Kidney tubule cell (primary cell): ENCODE measurements at places on chromosomes 16 and 17.

GRCh38 chr16:86509759-86510464 is 415 bp upstream of the FOXF1 start:
- no peak for DNase-seq

GRCh38 chr17:50946223-50946890 is 80.2 kb upstream of the TOB1 start:
- DNase-seq, result no peak

- DNase-seq, result no peak
Observed at GRCh38 chr16:64659866-64660265, 462.0 kb downstream of the CDH11 start.

GRCh38 chr16:78932355-78932943 is 668.1 kb downstream of the MAF start:
- no peak for DNase-seq

- DNase-seq, result no peak
Observed at GRCh38 chr16:84166796-84167695, 19.8 kb downstream of the TAF1C start.

- no peak for DNase-seq
Observed at GRCh38 chr16:27402964-27403600, 1.1 kb downstream of the IL21R start.

DNA sequence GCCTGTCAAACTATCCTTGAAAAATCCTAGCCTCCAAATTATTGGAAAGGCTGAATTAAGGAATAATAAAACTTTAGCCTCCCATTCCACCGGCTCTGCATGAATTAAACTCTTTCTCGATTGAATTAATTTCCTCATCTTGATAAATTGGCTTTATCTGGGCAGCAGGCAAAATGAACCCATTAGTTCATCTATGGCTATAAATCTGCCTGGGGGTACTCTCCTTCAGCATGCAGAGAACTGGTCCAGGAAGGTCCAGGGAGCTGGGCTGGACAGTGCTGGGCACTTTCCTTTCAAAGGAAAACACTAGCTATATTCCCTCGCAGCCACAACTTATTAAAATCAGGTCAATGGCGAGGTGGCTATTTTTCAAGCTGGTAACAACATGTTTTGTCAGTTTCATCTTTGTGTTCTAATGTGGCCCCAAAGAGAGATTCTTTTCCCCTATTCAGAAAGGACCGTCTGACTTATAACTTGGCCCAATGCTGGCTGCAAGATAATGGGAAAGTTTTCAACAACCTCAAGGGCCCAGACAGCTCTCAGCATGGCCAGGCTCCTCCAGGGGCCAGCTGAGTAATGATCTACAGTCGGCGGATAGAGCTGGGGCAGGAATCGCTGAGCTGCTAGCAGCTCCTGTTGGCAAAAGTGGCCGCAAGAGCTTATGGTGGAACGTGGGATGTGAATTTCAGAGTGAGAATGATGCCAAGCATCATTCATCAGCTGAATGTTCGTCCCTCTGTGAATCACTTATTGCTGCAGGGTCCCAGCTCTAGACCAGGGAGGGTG is 326.9 kb downstream of the SLC39A11 start:
- no peak for DNase-seq

DNA sequence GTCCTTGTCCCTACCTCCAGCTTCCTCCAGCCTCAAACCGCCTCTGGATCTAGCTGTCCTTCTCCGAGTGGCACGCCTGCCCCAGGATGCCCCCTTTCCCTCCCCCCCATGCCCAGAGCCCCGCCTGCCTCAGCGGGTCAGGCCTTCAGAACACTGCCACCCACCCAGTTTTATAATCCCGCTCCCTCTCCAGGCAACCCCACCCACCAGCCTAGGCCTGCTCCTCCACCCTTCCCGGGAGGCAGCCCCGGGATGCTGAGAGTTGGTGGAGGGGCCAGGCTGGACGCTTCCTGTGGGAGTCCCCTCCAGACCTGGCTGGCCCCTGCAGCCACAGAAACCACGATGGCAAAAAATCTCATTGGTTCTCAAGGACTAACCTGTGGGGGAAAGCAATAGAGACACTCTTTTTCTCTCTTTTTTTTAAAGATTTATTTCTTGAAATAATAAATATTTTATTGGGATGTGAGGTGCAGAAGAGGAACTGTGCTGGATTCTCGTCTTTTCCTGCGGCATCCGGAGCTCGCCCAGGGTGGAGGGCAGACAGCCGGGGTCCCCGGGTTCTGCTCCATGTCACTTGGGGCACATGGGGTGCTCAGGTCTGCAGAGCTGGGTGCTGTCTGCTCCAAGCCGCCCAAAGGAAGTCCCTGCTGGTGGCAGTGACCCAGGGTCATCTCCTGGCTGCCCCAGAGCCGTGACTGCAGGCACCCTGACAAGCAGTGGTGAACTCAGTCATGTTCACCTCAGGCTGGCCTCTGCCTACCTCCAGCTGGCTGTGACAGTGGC is 81.9 kb downstream of the MGAT5B start:
- no peak for DNase-seq

DNA sequence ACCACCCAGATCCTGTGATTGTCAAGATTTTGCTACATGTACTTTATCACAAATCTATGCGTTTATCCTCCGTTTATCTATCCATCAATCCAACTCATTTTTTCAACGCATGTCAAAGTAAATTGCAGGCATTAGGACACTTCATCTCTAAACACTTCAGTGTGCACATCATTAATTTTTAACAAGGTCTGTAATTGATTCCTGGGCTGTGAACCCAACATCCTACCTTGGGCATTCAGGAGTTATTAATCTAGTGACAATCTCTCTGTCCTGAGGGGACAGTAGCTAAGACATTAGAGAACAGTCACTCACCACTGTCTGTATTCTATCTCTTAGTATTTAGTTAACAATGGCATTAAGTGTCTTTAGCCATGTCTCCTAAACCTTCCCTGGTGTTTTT is 264.7 kb downstream of the SOX9 start:
- DNase-seq, result peak; percentile 76

GRCh38 chr17:10648956-10649355 is 8.2 kb downstream of the MYH3 start:
- DNase-seq, result no peak

- DNase-seq, result no peak
Observed at GRCh38 chr16:71347146-71347545, 11.4 kb upstream of the CALB2 start.

GRCh38 chr16:23838485-23839142 is 2.8 kb downstream of the PRKCB start:
- DNase-seq, result no peak

DNA sequence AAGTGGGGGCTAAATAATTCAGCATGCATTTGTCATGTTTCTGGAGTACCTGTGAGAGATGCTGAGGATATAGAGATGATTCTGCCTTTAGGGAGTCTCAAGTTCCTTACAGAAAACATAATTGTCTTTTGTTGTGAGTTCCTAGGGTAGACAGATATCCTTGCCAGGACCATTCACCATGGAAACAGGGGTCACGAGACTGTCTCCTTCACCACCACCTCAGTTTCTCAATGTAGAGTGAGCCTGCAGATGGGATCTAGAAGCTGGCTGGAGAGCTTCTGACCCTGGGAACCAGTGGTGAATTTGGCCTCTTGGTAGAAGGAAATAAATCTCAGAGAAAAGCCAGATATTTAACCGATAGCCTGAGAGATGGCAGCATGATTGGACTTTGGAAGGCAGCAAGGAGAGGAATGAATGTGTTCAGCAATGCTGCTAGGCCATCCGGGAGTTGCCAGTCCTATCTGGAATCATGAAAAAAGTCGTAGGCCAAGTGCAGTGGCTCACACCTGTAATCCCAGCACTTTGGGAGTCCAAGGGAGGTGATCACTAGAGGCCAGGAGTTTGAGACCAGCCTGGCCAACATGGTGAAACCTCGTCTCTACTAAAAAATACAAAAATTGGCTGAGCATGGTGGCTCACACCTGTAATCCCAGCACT is 7.4 kb upstream of the HDAC5 start:
- no peak for DNase-seq

- peak; percentile 56 for DNase-seq
Observed at GRCh38 chr17:75404731-75405364, 630 bp downstream of the GRB2 start.

- DNase-seq, result no peak
Observed at GRCh38 chr16:20327444-20328041, at the start of gene GP2. Gene GP2, minus strand, starts transcription at chr16:20327513. Its CDS starts 1,082 bp downstream, at chr16:20326431.

DNA sequence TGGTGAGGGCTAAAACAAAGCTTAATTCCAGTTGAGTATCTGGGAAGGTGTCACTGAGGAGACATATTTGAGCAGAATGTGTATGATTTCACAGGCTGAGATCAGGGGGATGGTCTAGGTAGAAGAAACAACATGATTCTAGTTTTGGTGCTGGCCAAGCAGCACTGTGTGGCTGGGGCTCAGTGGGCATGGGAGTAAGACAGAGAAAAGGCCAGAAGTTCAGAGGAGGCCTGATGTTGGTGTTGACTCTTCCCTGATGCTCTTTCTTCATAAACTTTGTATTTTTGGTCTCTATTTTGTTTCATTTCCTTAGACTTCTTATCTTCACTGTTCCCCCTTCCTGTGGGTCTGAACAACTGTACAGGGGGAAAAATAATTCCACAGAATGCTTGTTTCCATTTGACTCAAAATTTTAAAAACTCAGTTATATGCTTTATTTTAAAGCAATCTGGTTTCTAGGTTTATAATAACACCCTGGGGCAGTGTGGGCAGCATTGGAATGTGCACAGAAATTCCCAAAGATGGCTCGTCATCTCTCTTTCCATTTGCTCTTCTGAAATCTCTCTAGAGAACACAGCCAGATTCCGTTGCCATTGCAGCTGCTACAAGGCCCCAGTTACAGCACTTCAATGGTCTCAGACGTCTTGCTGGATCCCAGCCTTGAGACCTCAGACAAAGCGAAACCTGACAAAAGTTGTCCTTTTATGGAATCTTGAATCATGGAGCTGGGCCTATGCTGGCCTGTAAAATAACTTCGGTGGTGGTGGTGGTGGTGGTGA is 68.3 kb downstream of the SNX11 start:
- no peak for DNase-seq

GRCh38 chr16:87125206-87126155 is 191.7 kb downstream of the C16orf95 start:
- DNase-seq, result no peak

- no peak for DNase-seq
Observed at GRCh38 chr17:32102172-32102571, 40.1 kb upstream of the RHOT1 start.

GRCh38 chr17:42833767-42834422 is 698 bp downstream of the PSME3 start:
- no peak for DNase-seq

DNA sequence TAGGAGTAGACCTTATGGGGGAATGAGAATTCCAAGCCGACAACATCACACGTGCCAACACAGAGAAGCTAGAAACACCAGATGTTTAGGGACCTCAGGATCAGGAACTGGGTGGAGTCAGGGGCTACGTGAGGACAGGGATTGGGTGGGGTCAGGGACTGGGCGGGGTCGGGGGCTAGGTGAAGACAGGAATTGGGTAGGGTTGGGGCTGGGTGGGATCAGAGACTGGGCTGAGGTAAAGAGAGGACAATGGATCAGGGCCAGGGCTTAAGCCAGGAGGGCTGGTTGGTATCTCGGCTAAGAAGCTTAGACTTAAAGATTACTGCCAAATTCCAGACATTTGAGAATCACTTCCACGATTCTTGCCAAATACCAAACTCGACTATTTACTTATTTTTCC is 11.6 kb downstream of the TEKT5 start:
- no peak for DNase-seq

DNA sequence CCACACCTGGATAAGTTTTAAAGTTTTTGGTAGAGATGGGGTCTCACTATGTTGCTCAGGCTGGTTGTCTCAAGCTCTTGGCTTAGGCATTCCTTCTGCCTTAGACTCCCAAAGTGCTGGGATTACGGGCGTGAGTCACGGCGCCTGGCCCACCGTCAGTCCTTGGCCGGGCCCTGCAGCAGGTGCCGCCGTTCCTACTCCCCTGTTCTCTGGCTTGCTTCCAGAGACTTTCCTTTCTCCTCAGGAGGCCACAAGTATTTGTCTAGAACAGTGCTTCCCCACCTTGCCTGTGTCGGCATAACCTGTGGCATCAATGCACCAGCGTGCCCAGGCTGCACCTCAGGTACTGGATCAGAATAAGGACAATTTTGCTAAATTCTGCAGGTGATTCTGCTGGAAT is 3.0 kb upstream of the MGAT5B start:
- DNase-seq, result no peak

- DNase-seq, result no peak
Observed at GRCh38 chr16:89352091-89352681, 134.7 kb downstream of the ZNF778 start.

DNA sequence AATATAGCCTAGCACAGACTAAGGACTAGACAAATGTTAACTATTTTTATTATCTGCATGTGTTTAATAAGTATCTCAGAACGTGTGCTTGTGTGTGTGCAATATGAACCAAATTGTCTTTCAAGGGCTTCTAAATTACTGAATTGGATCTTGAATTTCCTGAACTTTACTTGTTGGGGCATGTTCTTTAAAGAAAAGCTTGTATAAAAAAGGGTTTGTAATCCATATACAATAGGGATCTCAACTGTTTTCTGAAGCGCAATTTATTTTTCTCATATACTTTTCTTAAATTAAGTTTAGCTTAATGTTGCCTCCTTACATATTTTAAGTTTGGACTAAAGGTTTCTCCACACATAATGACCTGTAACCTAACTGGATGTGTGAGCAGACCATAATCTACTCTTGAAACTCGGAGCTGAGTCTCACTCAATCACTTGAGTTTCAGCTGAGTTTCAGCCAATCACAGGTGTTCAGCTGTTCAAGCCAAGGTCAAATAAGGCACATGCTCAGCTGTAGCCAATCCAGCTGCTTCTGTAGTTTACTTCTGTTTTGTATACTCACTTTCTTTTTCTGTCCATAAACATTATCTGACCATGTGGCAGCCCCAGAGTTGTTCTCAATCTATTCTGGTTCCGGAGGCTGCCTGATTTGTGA is 72.3 kb downstream of the CDK5R1 start:
- DNase-seq, result no peak

- no peak for DNase-seq
Observed at GRCh38 chr17:57752031-57752905, 7.2 kb upstream of the CCDC182 start.

DNA sequence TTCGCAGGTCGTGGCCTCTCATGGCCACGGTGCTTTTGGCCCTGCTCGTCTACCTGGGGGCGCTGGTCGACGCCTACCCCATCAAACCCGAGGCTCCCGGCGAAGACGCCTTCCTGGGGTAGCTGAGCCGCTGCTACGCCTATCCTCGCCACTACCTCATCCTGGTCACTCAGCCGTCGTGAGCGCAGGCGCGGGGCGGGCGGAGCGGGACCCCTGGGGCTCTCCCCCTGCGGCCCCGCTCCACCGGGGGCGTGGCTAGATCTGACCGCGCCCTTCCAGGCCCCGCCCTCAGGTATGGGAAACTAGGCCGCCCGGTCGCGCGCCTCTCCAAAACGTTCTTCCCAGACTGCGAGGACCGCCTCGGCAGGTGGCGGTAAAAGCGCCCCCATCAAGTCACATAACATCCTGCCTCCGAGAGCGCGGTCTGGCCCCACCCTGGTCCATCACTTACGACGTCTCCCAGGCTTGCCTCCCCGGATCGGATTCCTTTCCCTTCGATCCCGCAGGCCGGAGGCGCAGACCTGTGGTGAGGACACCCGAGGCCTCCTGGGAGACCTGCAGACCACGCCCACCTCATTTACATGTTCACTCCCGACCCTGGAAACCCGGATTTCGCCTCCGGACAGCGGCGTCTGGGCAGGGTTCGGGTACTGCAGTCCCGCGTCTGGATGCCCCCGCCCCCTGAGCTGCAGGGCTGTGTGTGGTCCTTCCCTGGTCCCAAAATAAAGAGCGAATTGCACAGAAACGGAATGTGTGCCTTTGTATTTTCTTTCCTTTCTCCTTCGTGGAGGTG is 91.5 kb upstream of the TMEM97 start:
- peak; percentile 91 for DNase-seq
